ENCODE measurements at places on chromosomes 7 and 10.
A peak's percentile ranks its signal among the peaks of the same experiment; 100 is the strongest.

DNA sequence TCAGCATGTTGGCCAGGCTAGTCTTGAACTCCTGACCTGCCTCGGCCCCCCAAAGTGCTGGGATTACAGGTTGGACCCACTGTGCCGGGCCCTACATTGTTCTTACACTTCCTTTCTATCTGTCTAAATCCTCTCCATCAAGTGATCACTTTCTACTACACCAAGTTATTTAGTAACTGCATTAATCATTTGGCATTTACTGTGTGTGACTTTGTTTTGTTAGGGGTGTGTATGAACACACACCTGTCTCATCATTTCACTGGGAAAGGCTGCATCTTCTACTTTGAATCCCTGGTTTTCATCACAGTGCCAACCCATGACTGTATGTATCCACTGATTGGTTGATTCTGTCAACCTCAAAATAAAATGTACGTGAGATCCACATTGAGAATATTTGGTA is 23.0 kb upstream of the CCDC71L start:
- DNase-seq, result no peak

DNA sequence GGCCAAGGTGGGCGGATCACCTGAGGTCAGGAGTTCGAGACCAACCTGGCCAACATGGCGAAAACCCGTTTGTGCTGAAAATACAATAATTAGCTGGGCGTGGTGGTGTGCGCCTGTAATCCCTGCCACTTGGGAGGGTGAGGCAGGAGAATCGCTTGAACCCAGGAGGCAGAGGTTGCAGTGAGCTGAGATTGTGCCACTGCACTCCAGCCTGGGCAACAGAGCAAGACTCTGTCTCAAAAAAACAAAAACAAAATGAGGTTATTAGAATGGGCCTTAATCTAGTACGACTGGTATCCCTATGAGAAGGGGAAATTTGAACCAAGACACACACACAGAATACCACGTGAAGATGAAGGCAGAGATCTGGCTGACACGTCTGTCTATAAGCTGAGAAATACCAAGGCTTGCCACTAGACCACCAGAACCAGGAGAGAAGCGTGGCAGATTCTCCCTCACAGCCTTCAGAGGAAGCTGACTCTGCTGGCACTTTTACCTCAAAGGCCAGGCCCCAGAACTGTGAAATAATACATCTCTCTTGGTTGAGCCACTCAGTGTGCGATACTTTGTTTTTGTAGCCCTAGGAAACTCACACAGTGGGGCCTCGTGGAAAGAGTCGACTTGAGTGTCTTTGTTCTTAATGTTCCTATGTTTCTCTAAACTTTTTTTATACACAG is 59.6 kb downstream of the TMEM209 start:
- DNase-seq, result no peak

GRCh38 chr7:139231513-139232376 is 708 bp downstream of the UBN2 start:
- DNase-seq, result peak; percentile 8

DNA sequence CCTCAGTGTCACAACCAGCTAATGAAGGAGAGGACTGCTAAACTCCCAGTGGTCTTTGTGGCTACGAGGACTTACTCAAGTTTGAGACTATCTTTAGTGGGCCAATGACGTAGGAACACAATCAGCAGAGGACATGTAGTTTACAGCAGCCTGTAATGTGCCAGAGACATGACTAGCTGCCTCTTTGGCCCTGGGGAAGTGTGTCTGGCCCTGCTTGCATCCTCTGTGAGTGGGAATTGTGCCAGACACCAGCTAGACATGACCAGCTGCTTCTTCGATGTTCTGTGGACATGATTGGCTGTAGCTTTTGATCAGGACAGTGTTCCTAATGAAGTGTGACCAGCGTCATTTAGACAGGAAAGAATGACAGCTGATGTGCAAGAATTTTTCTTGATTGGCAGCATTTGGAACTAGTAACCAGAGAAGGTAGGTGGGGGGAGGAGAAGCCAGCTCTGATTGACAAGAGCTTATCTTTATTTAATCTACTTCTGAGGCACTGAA is 141.7 kb downstream of the AUTS2 start:
- no peak for DNase-seq

- DNase-seq, result no peak
Observed at GRCh38 chr7:97107192-97107800, 10.2 kb upstream of the SDHAF3 start.

DNA sequence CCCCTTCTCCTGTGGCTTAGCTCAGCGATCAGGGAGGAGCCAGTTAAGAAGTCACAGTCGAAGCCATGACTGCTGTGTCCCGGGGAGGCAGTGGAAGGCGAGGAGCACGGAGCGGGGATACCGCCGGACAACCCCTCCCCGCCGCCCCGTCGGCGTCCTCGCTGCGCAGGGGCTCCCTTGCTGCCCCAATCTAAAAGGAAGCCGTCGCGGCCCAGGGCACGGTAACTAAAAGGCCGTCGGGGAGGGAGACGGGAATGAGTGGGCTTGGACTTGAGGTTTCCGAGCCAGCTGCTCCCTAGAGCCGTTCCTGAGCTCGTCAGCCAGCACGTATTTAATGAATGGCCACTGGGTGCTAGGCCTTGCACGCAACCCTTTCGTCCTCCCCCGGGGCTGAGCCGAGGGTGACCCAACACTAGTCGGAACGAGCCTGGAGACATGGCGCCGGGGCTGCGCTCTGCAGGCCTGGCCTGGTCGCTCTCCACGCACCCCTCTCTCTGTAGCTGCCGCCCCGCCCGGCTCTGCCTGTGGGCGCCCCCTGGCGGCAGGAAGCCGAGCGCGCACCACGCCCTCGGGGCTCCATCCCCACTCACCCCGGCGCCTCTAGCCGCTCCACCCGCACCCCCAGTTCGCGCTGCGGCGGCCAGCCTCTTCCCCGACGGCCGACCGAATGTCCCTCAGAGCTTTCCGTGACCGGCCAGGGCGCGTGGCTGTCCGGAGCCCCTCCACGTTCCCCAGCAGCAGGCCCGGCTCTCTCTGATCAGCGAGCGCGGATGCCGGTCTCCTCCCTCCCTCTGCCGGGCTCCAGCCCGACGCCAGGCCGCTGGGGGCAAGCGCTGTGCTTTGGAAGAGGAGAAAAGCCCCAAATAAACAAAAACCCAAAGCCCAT is 29.3 kb upstream of the KCNK18 start:
- peak; percentile 45 for DNase-seq

DNA sequence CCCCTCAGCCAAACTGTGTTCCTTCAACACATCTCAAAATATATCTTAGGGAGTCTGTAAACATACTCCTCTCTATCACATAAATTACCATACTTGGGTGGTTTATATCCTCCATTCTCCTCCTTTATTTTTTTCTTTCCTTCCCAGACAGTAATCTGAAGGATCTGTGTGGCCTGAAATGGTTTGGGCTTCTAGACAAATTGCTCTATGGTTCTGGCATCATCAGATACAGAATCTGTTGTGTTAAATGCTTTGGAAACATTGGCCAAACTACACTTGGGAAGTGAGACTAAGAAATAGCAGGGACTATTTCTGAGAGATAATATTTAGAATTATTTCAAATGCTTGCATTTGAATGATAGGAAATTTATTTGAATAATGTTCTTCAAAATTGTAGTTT is 353.0 kb upstream of the KCND2 start:
- DNase-seq, result no peak

GRCh38 chr10:29239569-29240472 is 49.0 kb upstream of the LYZL1 start:
- no peak for DNase-seq

DNA sequence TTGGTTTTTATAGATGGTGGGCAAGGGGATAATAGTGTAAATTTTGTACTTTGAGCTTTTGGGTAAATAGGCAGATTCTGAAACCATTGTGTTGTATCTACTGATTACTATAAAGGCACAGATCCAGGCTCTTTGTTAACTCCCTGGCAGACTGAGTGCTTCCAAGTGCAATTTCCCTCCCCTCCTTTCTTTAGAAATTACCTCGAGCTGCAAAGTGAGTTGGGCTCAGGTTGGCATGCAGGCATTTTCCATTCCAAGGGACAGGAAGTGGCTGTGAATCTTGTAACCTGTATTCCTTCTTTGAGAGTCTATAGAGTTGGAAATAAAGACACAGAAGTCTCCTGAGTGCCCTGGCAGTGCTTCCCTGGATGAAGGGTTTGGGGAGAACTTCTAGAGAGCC is 494.2 kb upstream of the GALNT17 start:
- DNase-seq, result no peak

DNA sequence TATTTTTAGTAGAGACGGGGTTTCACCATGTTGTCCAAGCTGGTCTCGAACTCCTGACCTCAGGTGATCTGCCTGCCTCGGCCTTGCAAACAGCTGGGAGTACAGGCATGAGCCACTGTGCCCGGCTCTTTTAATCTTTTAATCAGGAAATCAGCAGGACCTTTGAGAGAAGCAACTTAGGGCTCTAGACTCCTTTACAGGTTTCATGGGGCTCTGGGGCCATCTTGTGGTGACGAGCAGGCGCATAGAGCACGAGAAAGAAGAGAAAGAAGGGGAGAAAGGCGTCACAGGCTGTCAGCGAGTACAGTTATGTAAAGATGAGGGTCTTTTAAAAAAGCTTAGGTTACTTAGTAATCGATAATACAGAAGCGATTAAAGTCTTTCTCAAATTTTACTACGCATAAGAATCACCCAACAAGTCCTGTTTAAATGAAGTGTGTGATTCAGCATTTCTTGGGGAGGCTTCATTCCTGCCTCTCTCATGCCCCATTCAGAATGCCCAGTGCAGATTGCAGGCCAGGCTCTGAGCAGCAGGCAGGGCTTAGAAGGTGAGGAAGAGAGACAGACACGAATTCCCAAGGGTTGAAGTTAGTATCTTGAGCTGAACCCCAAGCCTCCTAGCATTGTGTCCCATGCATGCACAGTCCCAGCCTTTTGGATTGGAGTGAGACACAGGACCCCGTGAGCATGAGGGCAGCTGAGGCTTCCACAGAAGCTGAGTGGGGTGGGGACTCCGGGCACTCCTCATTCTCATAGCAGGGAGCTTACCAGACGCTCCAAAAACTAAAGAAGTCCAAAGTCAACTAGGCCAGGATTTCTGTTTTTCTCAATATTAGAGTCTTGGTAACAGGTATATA is 23.6 kb upstream of the PFKP start:
- peak; percentile 11 for DNase-seq

DNA sequence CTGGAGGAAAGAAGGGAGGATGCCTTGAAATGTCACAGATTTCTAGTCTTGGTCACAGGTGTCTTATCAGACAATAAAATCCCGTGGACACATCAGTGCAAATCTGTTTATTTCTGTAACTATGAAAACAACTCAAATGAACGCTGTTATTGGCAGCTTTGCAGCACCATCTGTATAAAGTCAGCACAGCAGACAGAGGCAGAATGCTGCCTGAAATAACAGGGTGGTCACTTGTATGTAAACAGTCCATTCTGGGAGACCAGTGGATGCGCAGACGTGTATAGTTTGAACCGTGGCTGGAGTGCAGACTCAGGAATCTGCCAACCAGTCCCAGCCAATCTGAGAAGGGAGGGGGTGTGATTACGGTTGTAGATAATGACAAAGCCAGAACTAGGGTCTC is 54.8 kb downstream of the SEC23IP start:
- no peak for DNase-seq

- no peak for DNase-seq
Observed at GRCh38 chr10:109962247-109962646, 38.9 kb upstream of the XPNPEP1 start.

- DNase-seq, result no peak
Observed at GRCh38 chr7:2982831-2983230, 60.8 kb downstream of the CARD11 start.

DNA sequence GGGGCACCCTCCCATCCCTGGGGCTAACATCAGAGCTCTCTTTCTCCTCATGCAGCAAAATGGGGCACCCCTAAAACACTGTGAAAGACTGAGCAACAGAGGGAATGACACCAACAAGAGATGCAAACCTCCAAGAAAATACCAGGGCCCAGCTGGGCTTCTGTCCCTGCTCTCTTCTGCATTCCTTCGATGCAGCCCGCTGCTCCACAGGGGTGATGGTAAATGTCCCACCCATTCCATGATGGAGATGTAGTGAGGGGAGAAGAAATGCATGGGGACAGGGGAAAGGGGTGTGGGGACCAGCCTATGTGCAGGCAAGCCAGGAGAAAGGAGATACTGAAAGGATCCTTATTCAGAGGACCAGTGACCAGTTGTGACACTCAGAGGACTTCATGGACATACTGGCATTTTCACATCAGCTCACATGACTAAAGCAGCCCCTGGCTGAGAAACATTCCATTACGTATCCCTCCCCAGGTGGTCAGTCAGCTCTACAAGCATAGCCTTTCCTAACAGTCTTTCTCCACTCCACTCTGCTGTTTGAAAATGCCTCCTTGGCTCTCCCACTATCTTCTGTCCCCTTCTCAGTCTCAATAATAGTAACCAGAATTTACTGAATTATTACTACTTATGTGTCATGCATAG is 13.3 kb downstream of the SORBS1 start:
- no peak for DNase-seq

DNA sequence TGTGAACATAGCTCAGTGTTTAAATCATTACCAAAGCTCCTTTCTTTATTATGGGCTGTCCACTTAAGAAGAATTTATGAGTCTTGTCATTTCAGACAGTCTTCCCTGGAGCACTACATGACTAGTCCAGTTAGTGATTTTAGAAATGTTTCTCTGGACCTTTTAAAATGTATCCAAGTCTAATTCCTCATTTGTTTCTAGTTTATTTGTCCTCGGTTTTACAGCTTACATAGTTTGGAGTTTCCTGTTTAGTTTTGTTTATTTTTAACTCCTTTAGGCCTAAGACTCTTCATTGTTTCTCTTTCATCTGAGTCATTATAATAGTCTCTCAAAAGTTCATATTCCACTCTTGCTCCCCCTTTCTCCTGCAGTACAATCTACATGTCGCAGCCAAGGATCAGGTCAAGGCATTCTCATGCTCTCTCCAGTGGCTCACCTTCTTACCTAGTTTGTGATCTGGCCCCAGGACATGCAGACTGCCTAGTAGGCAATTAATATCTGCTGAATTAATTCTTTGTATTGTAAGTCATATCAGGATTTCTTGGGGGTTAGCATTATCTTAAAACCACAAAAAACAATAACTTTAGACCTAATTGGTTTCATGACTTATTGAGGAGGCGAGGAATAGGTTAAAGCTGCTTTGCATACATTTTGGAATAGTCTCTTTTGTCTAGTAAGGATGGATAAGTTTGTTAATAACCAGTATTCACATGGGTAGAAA is 93.8 kb downstream of the MAPK8 start:
- DNase-seq, result no peak

DNA sequence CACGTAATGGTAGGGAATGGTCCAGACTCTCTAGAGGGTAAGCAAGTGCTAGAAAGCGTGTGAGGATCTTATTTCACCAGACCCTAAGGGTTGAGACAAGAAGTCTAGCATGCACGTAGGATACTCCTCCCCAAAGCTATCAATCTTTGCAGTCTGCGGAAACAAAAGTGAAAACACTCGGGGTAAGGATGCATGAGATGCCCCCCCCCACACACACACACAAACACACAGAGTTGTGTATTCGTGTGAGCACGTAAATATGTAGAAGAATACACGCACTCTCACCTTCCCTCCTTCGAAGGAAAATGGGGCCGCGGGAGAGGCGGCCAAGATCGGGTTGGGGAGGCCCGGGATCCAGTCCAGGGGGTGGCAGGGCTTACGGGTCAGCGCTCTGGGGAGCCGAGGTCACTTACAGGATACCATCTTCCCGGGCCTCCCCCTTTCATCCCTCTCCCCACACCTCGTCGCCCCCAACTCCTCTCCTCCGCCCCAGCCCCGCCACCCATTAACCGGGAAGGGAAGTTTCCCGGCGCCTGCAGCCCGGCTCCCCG is 455 bp downstream of the CUL2 start:
- no peak for DNase-seq

GRCh38 chr7:28017372-28017771 is 163.2 kb downstream of the JAZF1 start:
- no peak for DNase-seq
